ENCODE measurements at places on chromosomes 2 and 18.

GRCh38 chr2:173184031-173185004, 108.7 kb downstream of the MAP3K20 start:
- peak; percentile 99 for DNase-seq

DNA sequence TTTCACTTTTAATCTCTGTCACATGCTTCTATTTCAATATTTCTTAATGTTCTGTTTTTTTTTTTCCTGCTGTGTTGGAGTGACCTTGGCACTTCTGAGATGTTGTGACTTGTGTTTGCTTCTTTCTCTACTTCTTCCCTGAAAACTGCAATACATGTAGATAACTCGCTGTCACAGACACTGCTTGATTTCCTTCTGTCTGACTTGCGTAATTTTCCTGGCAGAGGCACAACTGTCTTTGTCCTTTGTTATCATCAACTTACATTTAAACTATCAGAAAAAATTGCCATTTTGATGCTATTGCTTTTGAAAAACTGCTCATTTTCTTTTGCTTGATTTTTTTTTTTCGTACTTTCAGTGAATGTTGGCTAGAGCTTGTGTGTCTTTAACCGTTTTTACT, 69.0 kb downstream of the BABAM2 start:
- DNase-seq: peak; percentile 59

- DNase-seq: no peak
Measured at GRCh38 chr2:41741951-41742595, 305.7 kb upstream of the PKDCC start.

- DNase-seq: peak; percentile 93
Measured at GRCh38 chr2:12284487-12284886, 432.2 kb upstream of the TRIB2 start.

- no peak for DNase-seq
Measured at GRCh38 chr2:100895402-100895801, 75.5 kb downstream of the NPAS2 start.

DNA sequence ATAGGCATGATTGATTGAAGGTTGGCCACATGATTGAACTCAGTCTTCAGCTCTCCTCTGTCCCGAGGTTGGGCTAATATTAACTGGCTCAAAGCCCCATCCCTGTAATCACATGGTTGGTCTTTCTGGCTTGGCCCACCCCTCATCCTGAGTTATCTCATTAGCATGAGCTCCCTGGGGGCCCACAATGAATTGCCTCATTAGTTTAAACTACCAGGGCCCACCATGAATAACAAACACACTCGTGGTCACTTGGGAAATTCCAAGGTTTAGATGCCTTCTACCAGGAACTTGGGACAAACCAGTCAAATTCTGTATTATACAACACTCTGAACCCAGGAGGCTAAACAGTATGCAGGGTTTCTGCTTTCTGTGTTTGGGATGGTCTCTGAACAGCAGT, 121.7 kb upstream of the B3GNT2 start:
- no peak for DNase-seq

DNA sequence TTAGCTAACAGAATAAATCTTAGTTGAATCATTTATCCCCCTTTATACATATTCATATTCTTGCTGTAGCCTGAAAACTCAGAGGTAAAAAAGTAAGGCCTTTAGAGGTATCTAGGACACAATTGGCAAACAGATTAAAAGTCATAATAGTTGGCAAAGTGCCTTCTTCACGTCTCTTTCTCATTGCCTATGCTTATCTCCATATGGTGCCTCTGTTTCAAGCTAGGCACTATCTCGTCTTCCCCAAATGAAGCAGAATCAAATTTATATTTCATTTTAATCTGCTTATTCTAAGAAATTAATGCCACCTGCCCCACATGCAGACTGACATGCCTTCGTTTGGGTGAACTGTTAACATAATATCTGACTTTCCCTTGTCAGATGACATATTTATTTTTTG, 245.4 kb downstream of the CDH2 start:
- no peak for DNase-seq

DNA sequence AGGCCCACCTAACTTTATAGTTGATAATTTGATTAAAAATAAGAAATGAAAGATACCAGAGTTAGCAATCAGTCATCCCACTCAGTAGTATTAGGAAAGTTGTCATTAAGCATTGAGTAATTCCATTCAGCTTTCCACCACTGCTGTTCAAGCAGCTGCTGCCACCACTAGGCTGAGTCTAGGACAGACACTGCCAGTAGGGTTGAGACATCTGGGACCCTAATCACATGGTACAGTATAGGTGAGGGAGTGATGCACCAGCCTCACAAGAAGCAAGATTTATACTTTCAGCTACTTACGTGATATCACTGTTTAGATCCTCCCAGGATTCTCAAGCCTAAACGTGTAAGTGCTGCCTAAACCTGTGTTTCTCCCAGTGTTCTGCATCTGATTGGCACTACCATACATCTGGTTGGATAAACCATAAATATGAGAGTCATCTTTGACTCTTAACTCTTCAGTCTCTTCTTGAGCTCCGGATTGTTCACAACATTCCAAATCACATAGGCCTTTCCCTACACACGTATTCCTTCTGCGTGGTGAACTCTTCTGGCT, 3.2 kb downstream of the UBXN4 start:
- DNase-seq: peak; percentile 6

- peak; percentile 56 for DNase-seq
Measured at GRCh38 chr2:33034784-33035183, 88.0 kb downstream of the LTBP1 start.

DNA sequence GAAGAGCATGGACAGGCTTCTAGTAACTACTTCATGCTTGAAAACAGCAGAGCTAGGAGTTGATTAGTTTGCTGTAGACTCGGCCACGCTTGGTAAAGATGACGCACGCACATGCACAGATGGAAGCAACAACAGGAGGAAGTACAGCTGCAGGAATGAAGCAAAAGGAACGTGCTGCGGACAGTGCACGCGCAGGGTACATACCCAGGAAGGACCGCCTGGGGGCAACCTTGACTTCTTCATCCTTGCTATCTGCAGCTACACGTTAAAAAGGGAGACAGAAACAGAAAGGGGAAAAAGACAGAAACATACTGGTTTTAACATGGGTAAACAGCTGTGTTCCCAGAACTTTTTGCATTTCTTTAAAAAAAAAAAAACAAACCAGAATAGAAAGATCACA, 17.7 kb downstream of the SLC66A2 start:
- DNase-seq: peak; percentile 21

DNA sequence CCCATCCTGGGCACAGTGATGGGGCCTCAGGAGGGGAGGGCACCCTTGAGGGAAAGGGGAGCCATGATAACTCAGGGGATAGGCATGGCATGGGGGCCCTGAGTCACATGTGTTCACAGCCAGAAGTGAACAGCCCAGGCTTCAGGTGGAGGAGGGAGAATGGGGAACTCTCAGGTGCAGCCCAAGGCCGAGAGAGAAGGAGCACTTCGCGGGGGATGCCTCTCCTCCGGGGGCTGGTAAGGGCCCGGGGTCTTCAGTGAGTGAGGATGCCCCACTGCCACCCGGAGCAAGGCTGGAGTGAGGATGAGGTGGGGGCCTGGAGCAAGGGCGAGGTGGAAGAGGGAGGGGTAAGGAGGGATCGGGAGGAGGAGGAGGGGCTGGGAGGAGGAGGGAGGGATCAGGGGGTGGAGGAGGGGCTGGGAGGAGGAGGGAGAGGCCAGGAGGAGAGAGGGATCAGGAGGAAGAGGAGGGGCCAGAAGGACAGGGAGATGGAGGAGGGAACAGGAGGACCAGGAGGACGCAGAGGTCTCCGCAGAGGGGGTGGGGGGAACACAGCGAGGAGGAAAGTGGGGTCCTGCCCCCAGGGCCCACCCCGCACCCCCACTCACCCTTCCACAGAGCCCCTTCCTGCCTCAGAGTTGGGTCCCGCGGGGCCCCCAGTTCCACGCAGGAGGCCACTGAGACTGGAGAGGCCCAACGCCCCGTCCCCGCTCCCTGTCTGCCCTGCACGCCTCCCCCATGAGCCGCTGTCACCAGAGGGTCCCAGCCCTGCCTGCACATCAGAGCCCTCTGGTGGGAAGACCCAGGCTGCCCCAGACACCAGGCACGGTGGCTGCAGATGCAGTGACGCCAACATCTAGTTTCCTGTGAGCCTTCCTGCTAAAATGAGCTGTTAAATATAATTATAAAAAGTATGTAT, 42.8 kb downstream of the RAMP1 start:
- no peak for DNase-seq

DNA sequence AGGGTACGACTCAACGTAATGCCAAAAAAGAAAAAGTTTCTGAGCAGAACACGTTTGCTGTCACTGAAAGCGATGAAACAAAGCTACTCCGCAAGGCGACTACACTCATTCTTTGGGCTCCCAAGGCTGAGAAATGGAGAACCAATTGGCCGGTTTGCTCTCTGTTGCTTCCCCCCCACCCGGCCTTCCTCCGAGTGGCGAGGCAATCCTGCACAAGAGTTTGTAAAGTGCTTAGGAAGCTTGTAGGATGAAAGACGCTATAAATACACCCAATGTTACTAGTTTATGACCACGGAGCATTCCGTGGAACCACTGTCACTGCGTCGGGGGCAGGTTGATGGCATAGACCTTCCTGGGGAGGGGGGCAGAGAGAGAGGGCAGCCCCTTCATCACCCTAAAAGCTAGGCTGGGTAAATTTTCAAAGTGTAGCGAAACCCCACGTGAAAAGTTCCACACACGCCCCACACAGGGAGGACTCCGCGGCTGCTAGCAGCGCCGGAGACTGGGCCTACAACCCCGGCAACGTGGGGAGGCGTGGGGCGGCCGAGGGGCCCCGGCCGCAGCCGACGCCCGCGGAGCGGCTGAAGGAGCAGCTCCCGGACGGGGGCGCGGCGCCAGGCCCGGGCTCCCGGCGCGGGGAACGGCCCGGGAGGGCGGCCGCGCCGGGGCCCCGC, 915 bp downstream of the CUL3 start:
- peak; percentile 40 for DNase-seq

GRCh38 chr2:234806818-234807217, 145.0 kb upstream of the SH3BP4 start:
- no peak for DNase-seq

All from astrocyte (in vitro differentiated cells and primary cell).